HepG2 (cell line): ENCODE measurements at places on chromosomes 1 and 21. TPM values are rescaled to one million over a fixed set of nuclear protein-coding genes. Genes with fewer than 3 reads are reported as not detected.

- no peak overlapping the region for H3K4me3 ChIP-seq
- no peaks in the 10 kb centered on the region for H3K27me3 ChIP-seq
- H3K36me3 ChIP-seq, result no peaks in the 10 kb centered on the region
These were observed 176.1 kb downstream of the GRIK1 start for GRCh38 chr21:29763674-29764073.

The KLF17 gene
- total RNA-seq, result not detected in 2 replicates

- no peaks in the 10 kb centered on the region for H3K27me3 ChIP-seq
- no peak for DNase-seq
- peaks cover 61% of the 10 kb centered on the region for H3K4me1 ChIP-seq
- no peaks in the 10 kb centered on the region for H3K36me3 ChIP-seq
These were observed 26.9 kb downstream of the UCK2 start for GRCh38 chr1:165854101-165854845.

The KCND3 gene
- not detected in 2 replicates for total RNA-seq

- H3K27me3 ChIP-seq, result no peaks in the 10 kb centered on the region
- no peaks in the 10 kb centered on the region for H3K36me3 ChIP-seq
- peaks cover 21% of the 10 kb centered on the region for H3K4me1 ChIP-seq
- H3K4me3 ChIP-seq, result no peak overlapping the region
These were observed 351.0 kb upstream of the NFIA start for GRCh38 chr1:60731321-60731720.

The DUSP23 gene
- total RNA-seq, result not detected in 2 replicates

- no peaks in the 10 kb centered on the region for H3K4me1 ChIP-seq
- H3K27me3 ChIP-seq, result no peaks in the 10 kb centered on the region
- no peak for DNase-seq
- no peak overlapping the region for H3K27ac ChIP-seq
These were observed 214.5 kb downstream of the RGS7 start for GRCh38 chr1:241142493-241142892.

DNA sequence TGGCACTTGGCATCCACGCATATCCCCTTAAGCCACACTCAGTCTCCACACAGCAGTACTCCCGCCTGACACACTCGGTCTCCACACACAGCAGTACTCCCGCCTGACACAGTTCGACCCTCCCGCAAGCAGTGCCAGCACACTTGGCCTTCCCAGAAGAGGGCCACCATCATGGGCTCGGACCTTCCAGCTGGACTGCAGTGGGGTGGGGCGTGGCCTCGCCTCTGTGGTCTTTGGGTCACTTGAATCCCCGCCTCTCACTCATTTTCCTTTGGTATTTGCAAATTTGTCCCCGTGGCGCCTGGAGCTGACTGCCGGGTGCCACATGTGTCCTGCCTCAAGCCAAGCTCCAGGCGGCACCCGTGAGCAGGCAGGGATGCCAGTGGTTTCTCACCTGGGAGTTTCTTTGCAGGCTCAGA lies 63.7 kb downstream of the FAAP20 start:
- DNase-seq, result no peak
- peaks cover 38% of the 10 kb centered on the region for H3K4me1 ChIP-seq
- H3K27ac ChIP-seq, result no peak overlapping the region
- H3K4me3 ChIP-seq, result no peak overlapping the region
- H3K27me3 ChIP-seq, result no peaks in the 10 kb centered on the region
- no peaks in the 10 kb centered on the region for H3K36me3 ChIP-seq

DNA sequence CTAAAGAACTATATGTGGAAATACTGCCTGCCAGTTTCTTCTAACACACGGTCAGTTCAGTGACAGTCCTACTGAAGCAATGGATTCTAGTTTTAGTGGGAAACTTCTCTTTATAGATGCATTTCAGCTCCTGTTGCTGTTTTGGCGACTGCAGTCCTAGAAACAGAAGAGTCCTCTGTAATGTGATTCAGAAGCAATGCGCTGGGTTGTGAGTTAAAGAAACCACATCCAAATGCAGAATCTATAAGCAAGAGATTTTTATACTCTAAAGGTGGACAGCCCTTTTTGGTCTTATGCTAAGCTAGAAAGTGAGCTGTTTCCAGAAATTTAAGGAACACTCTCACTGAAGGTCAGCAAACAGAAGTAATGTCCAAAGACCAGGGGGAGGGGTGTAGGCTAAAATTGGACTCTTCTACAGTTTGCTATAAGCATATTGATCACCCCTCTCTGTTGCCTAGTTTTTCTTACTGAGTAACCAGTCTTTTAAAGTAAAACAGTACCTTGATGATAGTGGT lies 30.8 kb downstream of the DUSP10 start:
- no peaks in the 10 kb centered on the region for H3K36me3 ChIP-seq
- H3K4me1 ChIP-seq, result peaks cover 78% of the 10 kb centered on the region
- H3K27ac ChIP-seq, result peak overlapping the region; percentile 27
- DNase-seq, result no peak

- no peak overlapping the region for H3K4me3 ChIP-seq
- peaks cover 7% of the 10 kb centered on the region for H3K4me1 ChIP-seq
- no peak for DNase-seq
- H3K36me3 ChIP-seq, result no peaks in the 10 kb centered on the region
- H3K27ac ChIP-seq, result no peak overlapping the region
- peaks cover 14% of the 10 kb centered on the region; the same call in 2 of the 3 replicates for H3K27me3 ChIP-seq
These were observed 5.9 kb downstream of the ATAD3C start for GRCh38 chr1:1455366-1455884.

The ZMYND12 gene
- total RNA-seq, result 0.13 TPM in 1 of 2 replicates, not detected in the other

The SMCP gene
- not detected in 2 replicates for total RNA-seq

The S100A14 gene
- total RNA-seq, result 1.4 and 2.0 TPM in 2 replicates

The ANGEL2 gene
- total RNA-seq, result 23.5 and 25.4 TPM in 2 replicates

- no peak overlapping the region for H3K27ac ChIP-seq
- no peak overlapping the region for H3K4me3 ChIP-seq
- DNase-seq, result no peak
- no peaks in the 10 kb centered on the region for H3K27me3 ChIP-seq
- peaks cover 2% of the 10 kb centered on the region; the same call in 2 of the 3 replicates for H3K36me3 ChIP-seq
These were observed 38.3 kb upstream of the BCL10 start for GRCh38 chr1:85314726-85315125.

- no peaks in the 10 kb centered on the region for H3K4me1 ChIP-seq
- no peaks in the 10 kb centered on the region for H3K27me3 ChIP-seq
- no peak overlapping the region for H3K4me3 ChIP-seq
- no peak for DNase-seq
These were observed 84.4 kb upstream of the CXADR start for GRCh38 chr21:17428484-17428869.

DNA sequence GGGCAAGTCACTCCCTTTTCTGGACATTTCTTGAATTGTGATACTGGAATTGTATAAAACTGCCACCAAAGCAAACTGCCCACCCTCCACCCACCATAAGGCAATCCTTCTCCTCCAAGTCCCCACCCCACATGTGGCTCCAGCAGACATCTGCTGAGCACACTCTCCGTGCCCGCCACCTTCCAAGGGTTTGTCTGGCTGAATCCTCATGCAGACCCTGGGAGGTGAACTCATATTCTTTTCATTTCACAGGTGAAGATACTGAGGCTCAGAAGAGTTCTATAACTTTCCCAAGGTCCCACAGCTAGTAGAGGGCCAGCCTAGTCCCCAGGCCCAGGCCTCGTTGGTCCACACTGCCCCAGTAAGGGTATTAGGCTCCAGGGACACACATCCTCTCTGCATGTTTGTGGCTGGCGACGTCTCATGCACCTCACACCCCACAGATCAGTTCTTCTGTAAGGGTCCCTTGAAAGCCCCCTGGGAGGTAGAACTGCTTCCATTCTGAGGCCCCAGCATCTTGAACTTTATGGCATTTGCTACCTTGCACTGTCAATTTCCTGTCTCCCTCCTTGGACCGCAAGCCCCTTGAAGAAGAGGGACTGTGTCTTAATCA lies 14.1 kb downstream of the CNTN2 start:
- no peak overlapping the region for H3K27ac ChIP-seq
- peaks cover 3% of the 10 kb centered on the region; the same call in 1 of the 2 replicates for H3K27me3 ChIP-seq
- H3K36me3 ChIP-seq, result no peaks in the 10 kb centered on the region
- H3K4me3 ChIP-seq, result no peak overlapping the region
- H3K4me1 ChIP-seq, result no peaks in the 10 kb centered on the region
- DNase-seq, result no peak
